ENCODE measurements at places on chromosomes 3 and 15.
A peak's percentile ranks its signal among the peaks of the same experiment; 100 is the strongest.

DNA sequence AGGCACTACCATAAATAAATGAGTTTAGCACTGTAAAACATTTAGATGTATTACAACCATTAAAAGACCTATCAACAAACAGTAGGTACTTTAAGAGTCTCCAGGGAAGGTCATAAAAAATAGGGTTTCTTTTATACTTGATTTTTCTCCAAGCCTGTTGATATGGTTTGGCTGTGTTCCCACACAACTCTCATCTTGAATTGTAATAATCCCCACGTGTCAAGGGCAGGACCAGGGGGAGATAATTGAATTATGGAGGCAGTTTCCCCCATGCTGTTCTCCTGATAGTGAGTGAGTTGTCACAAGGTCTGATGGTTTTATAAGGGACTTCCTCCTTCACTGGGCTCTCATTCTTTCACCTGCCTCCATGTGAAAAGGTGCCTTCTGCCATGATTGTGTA, 468.9 kb upstream of the UBE2E2 start:
- no peak for DNase-seq

DNA sequence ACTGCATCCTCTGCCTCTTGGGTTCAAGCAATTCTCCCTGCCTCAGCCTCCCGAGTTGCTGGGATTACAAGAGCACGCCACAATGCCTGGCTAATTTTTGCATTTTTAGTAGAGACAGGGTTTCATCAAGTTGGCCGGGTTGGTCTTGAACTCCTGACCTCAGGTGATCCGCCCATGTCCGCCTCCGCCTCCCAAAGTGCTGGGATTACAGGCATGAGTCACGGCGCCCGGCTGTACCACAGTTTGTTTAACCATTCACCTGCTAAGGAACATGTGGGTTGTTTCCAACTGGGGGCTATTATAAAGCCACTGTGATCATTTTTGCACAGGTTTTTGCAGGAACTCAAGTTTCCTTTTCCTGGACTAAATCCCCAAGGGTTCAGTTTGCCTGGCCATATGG, 123.2 kb upstream of the RAP2B start:
- DNase-seq = no peak

DNA sequence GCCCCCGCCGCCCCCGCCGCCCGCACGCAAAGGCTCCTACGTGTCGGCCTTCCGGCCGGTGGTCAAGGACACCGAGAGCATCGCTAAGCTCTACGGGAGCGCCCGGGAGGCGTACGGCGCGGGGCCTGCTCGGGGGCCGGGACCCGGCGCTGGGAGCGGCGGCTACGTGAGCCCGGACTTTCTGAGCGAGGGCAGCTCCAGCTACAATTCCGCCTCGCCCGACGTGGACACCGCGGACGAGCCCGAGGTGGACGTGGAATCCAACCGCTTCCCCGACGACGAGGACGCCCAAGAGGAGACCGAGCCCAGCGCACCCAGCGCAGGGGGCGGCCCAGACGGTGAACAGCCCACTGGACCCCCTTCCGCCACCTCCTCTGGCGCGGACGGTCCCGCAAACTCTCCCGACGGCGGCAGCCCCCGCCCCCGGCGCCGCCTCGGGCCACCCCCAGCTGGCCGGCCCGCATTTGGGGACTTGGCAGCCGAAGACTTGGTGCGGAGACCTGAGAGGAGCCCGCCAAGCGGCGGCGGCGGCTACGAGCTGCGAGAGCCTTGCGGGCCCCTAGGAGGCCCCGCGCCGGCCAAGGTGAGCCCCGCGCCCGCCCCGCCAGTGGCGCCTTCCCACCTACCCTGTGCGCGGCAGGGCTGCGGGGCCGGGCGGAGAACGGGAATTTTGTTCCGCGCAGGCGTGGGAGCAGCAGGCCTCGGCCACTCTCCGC, 2.4 kb downstream of the SKOR1 start:
- DNase-seq = no peak

DNA sequence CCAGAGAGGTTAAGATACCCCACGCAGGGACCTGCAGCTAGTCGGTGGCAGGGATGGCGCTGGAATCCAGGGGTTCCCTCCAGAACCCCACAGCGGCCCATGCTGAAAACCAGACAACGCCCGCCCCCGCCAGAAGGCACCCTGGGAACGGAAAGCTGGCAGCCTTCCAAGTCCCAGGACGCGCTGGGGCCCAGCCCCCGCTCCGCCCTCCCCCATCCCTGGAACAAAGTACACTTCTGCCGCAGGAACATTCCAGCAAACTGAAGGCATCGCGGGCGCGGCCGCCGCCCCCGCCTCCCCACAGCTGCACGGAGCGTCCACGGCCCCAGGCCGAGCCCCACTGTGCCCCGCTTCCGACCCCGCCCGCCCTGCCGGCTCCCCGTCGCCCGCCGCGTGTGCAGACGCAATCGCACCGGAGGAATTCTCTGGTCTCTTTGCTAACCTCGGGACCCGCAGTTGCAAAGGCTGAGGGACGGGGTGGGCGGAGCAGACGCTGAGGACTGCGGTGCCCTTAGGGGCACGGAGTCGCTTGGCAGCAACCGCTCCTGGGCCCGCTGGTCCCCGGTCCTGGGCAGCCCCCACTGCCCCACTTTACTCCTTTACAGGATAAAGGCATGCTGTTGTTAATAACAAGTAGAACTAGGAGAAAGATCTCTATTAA, 44.8 kb upstream of the RNU6-1 start:
- no peak for DNase-seq

DNA sequence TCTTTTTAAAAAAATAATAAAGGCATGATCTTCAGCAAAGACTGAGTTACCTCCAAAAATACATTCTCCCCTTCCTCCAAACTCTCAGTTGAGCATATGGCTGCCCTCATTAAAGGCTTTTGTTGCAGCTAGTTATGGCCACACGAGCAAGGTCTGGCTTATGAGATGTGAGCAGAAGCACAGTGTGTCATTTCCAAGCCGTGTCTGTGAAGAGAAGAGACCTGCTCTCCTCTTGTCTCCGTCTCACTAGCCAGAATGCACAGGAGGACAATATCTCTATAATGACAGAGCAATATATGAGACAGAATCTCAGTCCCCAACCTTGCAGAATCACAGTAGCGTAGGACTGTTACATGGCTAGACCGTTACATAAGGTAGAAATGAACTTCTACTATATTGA, 152.3 kb downstream of the MAGI1 start:
- no peak for DNase-seq

- DNase-seq = no peak
These were observed 18.6 kb downstream of the FAM174B start for GRCh38 chr15:92636908-92637481.

DNA sequence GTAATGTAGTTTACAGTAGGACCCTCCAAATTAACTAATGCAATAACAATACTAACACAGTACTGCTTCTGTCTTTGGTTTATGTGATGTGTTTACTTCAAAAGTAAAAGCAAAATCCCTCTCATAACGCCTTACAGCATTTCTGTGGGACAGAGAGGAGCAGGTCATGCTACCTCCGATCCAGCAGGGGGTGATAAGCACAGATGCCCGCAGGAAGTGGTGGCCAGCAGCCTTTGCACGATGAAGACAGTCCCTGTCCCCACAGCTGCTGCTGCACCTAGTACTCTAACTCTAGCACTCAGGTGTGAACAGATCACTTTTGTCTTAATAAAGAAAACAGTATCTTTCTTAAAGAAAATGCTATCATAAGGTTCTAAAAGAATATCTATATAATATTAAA, 38.3 kb downstream of the ANO10 start:
- no peak for DNase-seq

DNA sequence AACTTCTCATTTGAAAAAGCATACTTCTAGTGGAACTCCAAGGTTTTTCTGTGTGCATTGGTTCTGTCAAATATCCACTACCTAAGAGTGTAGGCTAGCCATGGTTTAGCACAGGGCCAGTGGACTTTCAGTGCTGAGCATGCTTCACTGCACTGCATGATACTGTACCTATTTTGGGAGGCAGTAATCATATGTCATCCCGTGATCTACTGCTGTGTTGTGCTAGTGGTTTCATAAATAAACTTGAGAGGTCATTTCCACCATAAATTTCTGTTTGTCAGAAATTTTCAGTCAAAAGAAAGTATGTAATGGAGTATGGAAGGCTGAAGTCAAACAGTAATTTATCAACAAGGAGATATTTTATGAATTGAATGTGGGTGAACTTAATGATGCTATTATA, 203.6 kb downstream of the ROBO1 start:
- DNase-seq = no peak

DNA sequence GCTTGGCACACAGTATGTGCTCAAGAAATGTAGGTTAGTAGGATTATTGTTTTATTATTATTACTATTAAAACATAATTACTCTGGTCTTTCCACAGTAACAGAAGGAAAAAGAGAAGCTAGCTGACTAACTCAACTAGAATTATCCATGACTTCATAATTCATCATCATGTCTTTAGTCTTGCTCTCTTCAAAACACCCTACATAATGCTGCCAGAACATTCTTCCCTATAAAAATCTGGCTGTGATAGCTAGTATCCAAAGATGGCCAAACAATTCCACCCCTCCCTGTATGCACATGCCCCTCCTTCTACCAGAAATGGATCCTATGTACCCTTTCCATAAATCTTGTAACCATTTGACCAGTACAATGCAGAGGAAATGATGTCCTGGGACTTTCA, 48.8 kb upstream of the SRGAP3 start:
- DNase-seq = no peak

DNA sequence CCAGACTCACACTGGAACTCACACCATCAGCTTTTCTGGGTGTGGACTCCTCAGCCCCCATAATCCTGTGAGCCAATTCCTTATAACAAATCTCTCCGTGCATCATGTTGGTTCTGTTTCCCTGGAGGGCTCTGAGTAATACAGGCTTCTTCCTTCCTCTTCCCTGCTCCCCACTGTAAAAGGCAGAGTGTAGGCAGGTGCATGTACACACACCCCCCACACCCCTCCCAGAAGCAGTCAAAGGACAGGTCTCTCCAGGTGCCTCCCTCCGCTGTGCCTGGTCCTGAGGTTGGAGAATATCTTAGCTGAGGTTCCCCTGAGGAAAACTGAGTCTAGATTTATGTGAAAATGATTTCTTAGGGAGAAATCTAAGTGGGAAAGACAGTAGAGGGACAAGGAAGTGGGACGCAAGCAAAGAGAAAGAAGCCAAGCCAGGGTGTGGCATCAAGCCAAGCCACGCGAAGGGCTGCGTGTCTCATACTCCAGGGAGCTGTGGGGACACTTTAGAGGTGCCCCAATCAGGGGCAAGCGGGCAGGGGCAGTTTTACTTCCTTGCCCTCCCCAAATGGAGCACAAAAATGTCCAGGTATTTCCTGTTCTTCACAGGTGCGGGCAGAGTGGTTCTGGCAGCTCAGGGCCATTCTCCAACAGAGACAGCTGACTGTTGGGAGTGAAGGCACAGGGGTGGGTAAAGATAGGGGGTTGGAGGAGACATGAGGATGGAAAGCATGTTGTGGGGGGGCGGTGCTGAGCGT, 86.6 kb downstream of the HMG20A start:
- no peak for DNase-seq

GRCh38 chr15:64311566-64311965, 44.4 kb downstream of the CSNK1G1 start:
- DNase-seq = no peak

DNA sequence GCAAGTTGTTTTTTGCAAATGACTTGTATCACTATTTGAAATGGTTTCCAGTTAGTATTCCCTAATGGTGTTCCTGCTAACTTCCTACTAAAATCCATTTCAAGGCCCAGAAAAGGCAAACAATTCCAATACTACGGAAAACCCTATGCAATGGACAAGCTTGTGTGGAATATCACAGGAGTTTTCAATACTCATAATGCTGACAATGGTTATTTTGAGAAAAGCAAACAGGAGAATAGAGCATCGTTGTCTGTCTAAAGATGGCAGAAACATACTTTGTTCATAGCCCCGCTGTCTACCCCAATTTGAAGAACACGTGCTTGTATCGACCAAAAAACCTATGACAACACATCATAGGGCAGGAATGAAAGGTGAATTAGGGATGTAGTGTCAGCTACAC, 327.9 kb downstream of the CHST2 start:
- no peak for DNase-seq

DNA sequence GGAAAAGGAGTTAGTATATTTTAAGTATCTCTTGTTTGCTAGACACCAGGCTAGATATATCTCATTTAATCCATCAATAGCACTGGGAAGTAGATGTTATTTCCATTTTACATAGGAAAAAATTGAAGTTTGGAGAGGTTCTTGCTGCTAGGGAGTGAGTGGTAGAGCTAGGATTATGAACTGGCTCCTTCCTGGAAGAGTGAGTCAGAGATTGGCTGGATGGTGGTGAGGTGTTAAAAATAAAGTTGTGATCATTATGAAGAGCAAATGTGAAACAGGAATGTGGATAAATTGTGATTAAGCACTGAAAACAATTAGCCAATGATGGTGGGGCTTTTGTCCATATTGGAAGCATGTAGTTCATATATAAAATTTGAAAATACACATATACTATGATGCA, 234.2 kb downstream of the WNT5A start:
- no peak for DNase-seq

DNA sequence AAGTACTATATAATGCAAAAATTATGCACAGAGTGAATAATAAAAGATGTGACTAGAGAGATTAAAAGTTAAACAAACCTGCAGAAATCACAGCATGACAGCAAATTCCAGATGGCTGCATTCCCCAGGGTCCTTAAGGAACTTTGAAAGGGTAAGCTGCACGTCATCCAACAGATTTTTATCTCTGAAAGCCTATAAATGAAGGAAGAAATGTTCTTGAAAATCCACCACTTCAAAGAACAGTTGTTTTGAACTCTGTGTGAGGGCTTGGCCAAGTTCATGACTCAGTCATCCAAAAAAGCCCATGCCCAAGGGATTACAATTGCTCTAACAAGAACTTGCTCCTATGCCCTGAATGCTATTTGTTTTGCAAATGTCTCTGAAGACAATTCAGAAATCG, 603.6 kb downstream of the PLOD2 start:
- DNase-seq = peak; percentile 9

- DNase-seq = no peak
These were observed 89.5 kb downstream of the IL20RB start for GRCh38 chr3:137047240-137047639.

- DNase-seq = no peak
These were observed 262.8 kb downstream of the RORA start for GRCh38 chr15:60966316-60966715.

DNA sequence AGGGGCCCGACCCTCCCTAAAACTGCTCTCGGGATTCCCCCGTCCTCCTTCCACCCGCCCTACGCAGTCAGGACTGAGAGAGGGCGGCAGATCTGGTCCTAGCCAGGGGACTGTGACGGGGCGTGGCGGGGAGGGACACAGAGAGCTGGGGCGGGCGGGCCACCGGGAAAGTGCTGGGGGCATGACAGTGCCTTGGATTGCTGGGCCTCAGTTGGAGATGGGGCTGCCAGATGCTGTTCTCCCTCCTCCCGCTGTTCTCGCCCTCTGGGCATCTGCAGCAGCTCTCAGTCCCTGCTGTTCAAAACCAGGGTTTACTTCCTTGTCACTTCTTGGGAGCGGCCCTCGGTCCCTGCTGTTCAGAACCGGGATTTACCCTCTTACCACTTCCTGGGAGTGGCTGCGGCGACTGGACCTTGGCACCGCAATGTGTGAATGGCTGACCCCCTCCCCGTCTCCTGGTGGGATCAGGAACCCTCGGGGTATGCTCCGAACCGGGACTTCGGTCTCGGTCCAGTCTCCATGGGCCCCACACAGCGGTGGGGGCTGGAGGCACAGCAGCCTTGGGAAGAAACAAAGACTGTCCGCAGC, 1.8 kb upstream of the RPP25 start:
- DNase-seq = no peak
